ENCODE measurements at places on chromosomes 3 and 15.

DNA sequence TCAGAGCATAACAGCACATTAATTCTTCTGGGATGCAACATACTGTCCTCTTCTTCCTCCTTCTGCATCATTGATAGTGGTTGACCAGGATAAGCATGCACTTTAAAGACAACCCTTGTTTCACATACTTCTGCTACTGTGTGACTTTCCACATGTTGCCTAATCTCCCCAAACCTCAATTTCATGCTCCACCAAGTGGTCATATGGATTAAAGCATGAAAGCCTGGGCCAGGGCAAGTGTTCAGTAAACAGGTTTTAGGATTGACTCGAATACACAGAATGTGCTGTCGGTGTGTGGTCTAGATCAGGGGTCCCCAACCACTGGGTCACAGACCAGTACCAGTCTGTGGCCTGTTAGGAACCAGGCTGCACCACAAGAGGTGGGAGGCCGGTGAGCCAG is 22.5 kb upstream of the BFSP2 start:
- no peak for DNase-seq

DNA sequence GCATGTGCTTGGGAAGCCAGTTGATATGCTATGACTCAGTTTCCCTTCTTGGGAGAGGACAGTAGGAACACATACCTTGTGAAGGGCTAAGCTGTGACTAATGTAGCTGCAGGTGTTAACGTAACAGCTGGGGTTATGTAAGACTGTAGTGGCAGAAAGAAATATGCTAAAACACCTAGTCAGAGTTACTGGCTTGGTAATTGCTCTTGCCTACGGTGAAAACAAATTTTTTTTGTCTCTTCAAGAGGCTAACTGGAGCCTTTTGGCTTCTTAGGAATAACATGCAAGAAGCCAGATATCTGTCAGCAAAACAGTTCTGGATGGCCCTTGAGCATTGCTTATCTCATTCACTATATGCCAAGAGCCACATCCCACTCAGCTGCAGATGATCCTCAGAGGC is 1.4 kb downstream of the MAPKBP1 start:
- DNase-seq = no peak

- no peak for DNase-seq
Observed at GRCh38 chr15:27399241-27399640, 428.3 kb downstream of the GABRG3 start.

GRCh38 chr3:126329927-126330725 is 27.1 kb downstream of the KLF15 start:
- no peak for DNase-seq

DNA sequence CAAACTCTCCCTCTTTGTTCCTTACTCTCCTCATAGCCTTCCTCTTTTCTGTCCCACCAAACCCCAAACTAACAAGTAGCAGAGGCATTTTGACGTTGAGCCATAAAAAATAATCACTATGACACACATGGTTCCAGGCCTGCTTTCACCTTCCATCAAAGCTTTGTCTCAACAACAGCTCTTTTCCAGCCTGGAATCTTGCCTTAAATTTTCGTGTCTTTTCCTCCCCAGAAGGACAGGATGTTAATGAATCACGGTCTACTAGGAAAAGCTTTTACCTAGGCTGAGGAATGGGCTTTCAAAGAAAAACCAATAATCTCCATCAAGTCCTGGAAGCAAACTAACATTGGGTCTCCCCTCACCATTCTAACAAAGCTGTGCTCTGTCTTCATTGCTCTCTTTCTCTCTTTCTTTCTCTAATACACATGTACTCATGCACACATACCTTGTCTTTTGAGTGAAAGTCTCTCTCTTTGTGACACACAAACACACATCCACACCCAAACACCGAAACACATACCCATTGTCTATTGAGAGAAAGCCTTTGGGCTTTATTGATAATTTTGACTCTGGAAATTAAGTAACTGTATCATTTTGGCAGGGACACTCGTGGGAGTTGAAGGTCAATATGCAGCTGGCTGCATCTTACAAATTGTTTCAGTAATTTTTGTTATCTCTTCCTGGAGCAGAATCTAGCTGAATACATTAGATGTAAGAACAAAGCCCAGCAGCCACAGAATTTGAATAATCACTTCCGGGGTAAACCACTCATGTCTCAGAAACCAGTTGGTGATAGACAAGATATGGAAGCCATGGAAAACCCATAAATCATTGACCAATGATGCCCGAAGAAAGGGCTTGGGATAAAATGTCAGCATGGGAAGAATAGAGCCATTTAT is 107.4 kb upstream of the SLC4A7 start:
- peak; percentile 34 for DNase-seq

GRCh38 chr15:98155356-98155755 is 194.9 kb downstream of the ARRDC4 start:
- no peak for DNase-seq

DNA sequence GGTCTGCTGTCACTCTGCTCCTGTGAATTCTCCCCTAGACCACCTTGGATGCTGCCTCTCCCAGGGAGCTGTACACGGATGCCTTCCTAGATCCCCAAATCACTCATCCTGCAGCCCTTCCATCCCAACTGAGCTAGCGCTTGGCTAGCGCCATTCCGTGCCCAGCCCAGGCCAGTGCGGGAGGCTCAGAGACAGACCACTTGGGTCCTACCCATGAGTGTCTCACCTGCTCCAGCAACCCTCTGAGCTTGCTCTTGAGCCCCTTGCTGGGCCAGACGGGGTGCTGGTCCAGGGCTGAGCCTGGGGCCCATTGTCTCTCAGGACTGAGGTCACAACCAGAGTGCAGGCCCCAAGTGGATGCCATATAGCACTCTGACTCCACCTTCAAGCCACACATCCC is 17.7 kb downstream of the SH2D7 start:
- DNase-seq = no peak

DNA sequence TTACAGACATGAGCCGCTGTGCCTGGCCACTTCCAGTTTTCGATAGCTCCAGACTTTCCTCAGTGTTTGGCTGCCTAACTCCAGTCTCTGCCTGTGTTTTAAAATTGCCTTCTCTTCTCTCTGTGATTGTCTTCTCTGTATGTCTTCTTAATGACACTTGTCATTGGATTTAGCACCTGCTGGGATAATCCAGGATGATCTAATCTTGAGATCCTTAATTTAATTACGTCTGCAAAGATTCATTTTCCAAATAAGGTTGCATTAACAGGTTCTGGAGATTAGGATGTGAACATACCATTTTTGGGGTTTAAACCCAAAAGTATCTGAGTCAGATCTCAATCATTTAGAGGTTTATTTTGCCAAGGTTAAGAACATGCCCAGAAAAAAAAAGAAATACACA is 222.2 kb upstream of the PDZRN3 start:
- no peak for DNase-seq

GRCh38 chr3:115999001-115999585 is 375.8 kb downstream of the GAP43 start:
- DNase-seq = no peak

- DNase-seq = no peak
Observed at GRCh38 chr3:43288366-43288765, 2.0 kb downstream of the SNRK start.

GRCh38 chr3:74546426-74546825 is 68.0 kb downstream of the CNTN3 start:
- no peak for DNase-seq

DNA sequence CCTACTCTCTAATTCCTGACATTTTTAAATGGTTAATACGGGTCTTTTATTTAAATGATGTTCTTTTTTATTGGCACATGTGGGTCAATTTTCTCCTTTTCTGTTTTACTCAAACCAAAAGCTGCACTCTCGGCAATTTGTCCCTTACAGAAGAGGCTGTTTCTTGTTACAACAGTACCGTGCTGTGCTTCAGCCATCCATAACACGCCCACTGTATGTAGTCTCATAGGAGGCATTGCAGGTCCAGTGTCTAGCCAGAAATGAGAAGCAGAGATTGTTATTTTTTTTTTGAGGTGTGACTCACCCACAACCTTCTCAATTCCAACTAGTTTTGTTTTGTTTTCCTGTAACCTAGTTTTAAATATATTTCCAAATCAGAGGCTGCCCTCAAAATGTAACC is 164.6 kb downstream of the GMNC start:
- DNase-seq = no peak

- no peak for DNase-seq
Observed at GRCh38 chr3:194989241-194989640, 281.7 kb downstream of the XXYLT1 start.

GRCh38 chr3:189269365-189269764 is 97.6 kb downstream of the TPRG1 start:
- no peak for DNase-seq

GRCh38 chr15:44719293-44719999 is 8.1 kb downstream of the B2M start:
- peak; percentile 65 for DNase-seq

DNA sequence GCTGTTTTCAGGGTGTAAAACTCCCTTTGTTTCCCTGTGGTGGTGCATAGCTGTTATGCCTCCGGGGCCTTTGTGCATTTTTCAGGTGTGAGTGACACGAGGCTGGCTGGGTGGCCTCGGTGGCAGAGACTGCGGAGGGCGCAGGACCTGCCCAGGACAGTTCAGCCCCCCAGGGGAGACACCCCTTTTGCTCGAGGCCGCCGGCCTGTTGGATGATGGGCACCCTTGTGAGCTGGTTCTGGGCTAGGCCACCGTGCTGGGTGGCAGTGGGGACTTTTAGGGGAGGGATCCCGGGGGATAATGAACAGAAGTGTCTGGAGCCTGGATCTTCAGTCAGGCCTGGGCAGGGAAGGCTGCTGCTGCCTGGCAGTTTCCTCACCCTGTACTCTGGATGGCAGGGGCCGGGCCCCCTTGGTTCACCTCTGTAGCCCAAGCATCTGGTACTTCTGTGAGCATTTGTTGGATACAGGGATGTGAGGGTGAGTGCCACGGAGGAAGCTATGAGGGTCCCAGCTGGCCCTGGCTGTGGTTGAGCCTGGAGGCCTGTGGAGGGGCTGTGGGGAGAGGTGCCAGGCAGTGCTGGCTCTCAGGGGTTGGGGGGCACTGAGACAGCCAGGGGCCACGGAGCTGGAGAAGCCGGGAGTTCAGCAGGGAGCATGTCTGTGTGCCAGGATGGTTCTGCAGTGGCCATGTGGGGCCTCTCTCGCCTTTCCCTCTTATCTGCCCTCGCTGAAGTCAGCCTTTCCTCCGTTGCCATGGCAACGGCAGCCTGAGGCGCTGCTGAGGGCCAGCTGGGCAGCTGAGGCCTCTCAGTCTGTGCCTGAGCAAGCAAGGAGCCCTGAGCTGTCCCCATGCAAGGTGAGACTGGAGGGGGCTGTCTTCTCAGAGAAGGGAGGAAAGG is 49.0 kb downstream of the KY start:
- no peak for DNase-seq

DNA sequence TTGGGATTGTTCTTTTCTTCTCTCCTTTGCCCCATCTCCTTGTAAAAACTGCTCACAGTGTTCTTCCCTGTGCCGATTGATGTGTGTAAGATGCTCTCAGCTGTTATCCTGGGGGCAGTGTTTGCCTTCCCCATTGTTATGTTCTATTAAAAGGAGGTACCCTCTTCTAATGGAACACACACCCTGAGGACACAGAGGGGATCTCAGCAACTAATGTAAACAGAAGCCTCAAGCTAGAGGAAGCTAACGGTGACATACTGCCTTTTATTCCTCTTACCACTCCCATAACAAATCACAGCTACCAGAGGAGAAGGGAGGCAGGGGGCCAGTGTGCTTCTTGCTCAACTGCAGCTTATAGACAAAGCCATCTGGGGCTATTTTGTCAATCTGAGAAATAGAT is 2.2 kb downstream of the TAGLN3 start:
- no peak for DNase-seq

DNA sequence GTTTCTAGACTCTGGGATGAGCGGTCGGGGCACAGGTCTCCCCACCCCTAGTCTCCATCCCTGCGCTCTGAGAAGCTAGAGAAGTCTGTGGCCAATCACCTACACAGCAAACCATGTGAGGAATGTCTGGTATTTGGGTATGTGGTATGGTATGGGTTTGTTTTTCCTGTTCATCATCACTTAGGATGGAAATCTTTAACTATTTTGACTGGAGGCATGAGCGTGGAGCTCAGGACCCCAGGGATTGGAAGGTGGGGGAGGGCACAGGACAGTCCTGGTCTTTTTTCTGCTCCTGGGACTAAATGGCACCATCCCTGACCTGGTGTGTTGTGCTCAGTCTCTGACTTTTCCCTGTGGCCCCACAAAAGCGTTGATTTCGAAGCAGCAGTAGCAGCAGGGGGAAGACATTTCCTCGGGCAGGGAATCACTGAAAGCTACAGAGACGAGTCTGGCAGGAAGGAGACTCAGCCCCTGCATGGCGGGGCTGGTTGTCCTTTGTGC is 191.7 kb upstream of the TPM1 start:
- no peak for DNase-seq

DNA sequence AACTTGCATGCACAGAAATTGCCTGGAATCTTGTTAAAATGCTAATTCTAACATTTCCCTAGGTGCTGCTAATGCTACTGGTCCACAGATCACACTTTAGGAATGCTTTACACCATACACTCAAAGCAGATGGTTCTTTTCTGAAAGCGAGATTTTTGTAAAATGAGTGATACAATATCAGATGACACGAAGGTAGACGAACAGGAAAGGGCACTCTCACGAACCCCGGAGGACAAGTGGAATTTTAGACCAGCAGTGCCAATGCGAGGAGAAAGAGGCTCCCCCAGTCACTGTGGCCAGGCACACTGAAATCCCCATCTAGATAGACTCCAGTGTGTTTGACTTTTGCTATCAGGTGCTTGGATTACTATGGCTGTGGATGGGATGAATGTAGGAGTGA is 21.0 kb downstream of the FAIM start:
- no peak for DNase-seq

DNA sequence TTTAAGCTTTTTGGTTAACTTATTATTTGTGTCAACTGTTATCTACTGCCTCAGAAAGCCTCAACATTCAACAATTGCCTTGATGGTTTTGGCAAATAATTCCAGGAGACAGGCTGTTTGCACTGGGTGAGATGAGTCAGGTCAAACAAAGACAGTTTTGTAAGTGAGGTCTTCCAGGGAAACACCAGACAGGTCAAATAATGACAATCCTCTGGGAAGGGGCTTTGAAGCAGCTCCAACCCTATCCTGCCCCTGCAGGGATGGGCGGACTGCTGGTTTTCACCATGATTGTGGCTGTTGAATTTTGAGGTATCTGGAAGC is 79.4 kb upstream of the PRR23E start:
- DNase-seq = no peak

DNA sequence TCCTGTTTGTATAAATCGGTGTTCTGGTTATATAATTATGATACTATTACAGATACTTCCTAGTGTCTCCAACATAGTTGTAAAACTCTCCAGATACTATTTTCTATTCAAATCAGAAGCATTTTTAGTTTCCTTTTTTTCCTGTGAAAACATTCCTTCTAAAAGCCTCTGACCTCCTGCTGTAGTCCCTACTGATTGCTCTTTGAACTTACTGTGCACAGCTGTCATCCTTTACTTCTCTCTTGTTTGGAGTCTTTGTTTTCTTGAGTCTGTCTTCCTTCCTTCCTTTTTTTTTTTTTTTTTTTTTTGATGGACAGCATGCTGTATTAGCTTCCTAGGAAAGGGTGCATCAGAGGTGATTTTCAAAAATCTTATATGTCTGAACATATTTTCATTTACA is 28.9 kb downstream of the NR2C2 start:
- no peak for DNase-seq

- DNase-seq = no peak
Observed at GRCh38 chr3:66729687-66730393, 229.0 kb upstream of the LRIG1 start.
